ENCODE measurements at places on chromosomes 7 and 10.

- DNase-seq = no peak
Measured at GRCh38 chr7:48759431-48760080, 164.8 kb upstream of the CDC14C start.

GRCh38 chr10:59362959-59363381 lies 621 bp upstream of the FAM13C start:
- peak; percentile 4 for DNase-seq

DNA sequence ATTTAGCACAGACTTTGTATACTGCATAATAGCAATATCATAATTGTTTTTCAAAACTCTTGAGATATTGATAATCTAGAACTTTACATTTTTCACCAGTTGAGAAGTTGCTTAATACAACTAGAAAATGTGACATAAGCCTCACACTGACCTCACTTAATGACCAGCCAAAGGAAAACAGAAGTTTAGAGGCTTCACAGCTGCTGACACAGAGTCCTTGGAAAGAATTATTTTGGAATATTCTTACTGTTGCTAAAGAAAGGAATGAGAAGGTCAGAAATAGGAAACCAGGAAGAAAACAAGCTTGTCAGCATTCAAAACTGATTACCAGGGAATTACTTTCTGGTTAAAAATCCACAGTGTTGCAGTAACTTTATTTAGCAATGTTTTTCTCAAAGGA lies 35.5 kb upstream of the WASL start:
- DNase-seq = no peak

- no peak for DNase-seq
Measured at GRCh38 chr10:64023926-64024470, 502.8 kb downstream of the REEP3 start.

DNA sequence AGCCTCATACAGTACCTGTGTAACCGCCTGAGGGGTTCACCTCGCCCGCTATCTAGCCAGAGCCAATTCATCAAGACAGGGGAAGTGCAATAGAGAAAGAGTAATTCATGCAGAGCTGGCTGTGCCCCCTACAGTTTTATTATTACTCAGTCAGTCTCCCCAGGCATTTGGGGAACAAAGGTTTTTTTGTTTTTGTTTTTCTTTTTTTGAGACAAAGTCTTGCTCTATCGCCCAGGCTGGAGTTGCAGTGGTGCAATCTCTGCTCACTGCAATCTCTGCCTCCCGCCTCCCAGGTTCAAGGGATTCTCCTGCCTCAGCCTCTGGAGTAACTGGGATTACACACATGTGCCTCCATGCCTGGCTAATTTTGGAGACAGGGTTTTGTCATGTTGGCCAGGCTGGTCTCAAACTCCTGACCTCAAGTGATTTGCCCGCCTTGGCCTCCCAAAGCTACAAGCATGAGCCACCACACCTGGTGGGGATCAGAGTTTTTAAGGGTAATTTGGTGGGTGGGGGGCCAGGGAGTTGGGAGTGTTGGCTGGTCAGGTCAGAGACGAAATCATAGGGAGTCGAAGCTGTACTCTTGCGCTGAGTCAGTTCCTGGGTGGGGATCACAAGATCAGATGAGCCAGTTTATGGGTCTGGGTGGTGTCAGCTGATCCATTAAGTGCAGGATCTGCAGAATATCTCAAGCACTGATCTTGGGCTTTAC lies 116.5 kb downstream of the MARCHF5 start:
- no peak for DNase-seq

DNA sequence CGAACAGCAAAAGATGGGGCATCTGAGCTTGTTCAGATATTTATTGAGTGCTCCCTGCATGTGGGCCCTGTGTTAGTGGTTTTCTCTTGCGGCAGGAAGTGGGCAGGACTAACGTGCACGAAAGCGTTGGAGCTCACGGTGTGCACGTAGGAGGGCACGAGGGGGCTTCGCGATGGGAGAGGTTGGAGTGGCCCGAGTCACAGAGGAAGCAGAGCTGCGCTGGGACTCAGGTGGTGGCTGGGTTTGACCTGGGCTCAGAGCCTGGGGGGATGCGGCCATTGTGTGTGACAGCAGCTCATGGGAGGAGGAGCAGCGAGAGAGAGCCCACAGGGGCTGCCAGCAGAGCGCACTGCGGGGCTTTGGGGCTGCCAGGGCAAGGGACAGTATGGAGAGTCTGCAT lies 7.7 kb downstream of the ZSCAN25 start:
- DNase-seq = no peak

- no peak for DNase-seq
Measured at GRCh38 chr7:109545686-109546085, 976.0 kb downstream of the DNAJB9 start.

GRCh38 chr10:116408719-116409118 lies 18.9 kb upstream of the PNLIPRP3 start:
- DNase-seq = no peak

GRCh38 chr7:107951896-107952295 lies 51.1 kb downstream of the LAMB1 start:
- DNase-seq = no peak

DNA sequence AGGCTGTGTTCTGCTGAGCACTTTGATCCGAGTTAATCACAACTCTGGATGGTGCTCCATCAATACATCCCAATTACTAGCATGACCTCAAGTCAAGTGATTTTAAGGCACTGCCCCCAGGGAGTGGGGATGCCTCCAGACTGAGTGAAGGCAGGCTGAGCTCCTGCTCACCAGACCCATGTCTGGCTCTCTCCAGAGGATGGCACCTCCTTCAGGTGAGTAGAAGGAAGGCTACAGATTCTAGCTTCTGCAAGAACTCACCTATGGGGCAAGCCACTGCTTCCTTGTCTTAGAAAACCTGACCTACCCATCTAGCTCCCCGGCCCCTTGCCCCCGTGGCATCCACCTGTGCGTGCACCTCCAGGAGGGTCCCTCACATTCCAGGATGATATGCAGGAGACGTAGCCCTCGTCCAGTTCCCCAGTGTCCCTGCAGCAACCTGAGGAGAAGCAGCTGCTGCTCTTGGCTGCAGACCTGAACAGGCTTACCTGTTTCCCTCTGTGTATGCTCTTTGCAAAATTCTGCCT lies 390.3 kb downstream of the GRID1 start:
- no peak for DNase-seq

DNA sequence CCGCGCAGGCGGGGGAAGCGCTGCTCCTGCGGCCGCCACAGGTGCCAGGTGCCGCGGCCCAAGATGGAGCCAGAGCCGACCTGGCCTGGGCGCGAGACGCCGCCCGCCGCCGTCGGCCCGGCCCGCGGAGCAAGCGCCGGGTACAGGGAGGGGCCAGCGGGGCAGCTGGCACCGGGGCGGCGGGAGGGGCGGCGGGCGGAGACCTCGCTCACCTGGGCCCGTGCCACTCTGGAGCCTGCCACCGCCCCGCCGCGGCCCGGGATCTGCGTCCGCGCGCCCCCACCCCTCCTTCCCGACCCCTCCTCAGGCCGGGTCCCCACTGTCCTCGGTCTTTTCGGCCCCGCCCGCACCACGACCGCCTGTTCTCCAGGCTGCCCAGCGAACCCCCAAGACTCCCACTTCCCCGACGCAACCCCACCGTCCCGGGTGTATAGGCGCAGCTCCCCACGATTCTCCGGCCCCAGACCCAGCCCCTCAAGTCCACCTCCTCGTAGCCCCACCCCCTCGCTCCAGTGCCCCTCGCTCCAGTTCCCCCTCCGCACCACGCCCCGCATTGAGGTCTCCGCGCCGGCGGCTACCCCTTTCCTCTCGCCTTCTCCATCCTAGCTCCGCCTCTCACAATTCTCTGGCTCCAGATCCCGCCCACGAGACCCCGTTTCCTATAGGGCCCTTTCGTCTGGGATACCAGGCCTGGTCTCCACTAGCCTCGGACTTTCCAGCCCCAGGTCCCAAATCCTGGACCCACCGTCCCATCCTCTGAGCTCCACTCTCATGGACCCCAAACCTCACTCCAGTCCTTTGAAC lies at the start of gene GPRIN2:
Gene GPRIN2 (minus strand): TSS at position 144 of the 804 bp plus-strand sequence. CDS start 5,922 bp downstream, outside the sequence.
- no peak for DNase-seq

- no peak for DNase-seq
Measured at GRCh38 chr10:99540657-99541531, 8.2 kb downstream of the NKX2-3 start.

DNA sequence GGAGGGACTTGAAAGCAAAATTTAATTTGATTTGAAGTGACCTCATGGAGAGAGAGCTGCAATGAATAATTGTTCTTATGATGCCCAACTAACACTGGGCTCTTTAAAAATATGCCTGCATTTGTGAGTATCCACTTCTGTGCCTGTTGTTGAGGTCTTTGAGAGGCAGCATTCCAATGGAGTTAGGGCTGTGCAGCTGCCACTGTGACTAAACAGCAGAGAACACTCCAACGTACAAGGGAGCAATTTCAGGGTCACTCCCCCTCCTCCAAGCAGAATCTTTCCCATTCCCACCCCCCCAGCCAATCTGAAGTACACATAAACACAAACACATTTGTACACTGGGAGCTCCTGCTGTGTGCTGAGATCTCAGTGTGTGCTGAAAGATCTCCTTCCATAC lies 28.0 kb upstream of the GSAP start:
- no peak for DNase-seq

GRCh38 chr10:24900888-24901685 lies 51.3 kb downstream of the PRTFDC1 start:
- DNase-seq = no peak

DNA sequence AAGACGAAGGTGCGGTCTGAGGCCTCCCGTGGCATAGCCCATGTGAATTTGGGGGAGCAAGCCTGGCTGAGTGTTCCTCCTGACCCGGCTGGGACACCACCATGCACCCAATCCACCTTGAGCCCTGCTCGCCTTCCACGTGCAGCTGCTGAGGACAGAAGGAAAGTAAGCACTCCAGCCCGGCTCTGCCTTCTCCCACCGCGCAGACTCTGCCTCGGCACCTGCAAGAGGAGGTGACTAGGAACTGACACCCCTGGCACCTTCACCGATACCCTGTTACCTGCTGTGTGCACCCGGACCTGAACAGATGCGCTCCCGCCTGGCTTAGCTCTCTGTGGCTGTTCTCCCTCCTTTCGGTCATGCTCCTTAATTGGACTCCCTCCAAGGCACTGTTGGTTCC lies 57.0 kb upstream of the OPN4 start:
- DNase-seq = no peak

DNA sequence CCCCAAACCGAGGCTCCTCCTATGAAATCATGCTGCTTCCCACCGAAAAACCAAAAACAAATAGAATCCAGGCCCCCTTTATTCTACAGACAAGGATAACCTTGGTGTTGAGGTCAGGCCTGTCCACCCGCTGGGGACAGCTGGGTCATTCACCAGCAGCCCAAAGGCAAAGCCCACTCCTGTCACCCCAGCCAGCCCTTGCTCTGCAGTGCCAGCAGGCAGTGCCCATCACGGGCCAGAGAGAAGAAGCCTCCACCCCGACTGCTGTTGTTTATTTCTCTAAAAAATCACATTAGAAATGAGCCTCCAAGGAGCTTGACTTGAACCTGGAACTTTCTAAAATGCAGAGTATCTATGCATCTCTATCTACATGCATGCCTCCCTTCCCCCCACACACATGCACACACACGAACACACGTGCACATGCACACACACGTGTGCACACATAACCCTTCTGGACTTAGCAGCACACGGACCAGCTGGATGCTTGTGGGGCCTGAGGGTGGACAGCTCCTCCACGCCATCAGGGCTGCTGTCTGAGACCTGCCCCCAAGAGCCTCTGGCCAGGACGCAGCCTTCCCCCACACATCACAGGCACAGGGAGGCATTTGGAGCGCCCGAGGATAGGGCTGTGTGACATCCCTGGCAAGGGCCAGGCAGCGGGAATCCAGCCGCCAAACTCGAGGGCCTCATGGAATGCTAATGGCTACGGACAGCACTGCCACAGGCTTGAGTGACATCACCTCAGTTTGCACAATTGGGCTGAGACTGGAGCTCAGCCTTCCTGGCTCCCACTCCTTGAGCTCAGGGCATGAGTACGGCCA lies 22.8 kb downstream of the PRKAG2 start:
- no peak for DNase-seq

DNA sequence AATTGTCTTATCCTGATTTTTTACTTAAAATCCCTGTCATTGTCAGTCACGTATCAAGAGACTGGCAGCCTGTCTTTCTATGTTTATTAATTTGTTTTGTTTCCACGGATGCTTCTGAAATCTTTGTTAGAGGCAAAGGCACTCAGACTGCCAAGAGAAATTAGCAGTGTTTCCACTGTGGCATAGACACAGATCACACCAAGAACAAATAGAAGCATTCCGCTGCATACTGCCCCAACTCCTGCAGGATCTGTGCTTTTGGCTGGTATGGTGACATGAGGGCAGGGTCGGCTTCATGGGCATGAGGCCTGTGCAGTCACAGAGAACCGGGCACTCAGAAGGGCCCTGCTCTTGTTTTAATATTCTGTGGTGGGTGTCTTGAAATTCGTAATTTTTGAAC lies 18.4 kb downstream of the CLDN12 start:
- DNase-seq = no peak
